ENCODE measurements at places on chromosomes 2 and 18.

GRCh38 chr2:151032741-151033191 is 228.9 kb downstream of the RBM43 start:
- H3K4me1 ChIP-seq: no peaks in the 10 kb centered on the region
- no peak for DNase-seq
- no peak overlapping the region for H3K4me3 ChIP-seq
- no peaks in the 10 kb centered on the region for H3K27me3 ChIP-seq
- H3K36me3 ChIP-seq: no peaks in the 10 kb centered on the region

GRCh38 chr2:8412586-8412985 is 269.3 kb upstream of the ID2 start:
- peak overlapping the region; percentile 45 for H3K27ac ChIP-seq
- H3K27me3 ChIP-seq: no peaks in the 10 kb centered on the region
- no peaks in the 10 kb centered on the region for H3K36me3 ChIP-seq
- no peak overlapping the region for H3K4me3 ChIP-seq
- H3K4me1 ChIP-seq: peaks cover 10% of the 10 kb centered on the region

DNA sequence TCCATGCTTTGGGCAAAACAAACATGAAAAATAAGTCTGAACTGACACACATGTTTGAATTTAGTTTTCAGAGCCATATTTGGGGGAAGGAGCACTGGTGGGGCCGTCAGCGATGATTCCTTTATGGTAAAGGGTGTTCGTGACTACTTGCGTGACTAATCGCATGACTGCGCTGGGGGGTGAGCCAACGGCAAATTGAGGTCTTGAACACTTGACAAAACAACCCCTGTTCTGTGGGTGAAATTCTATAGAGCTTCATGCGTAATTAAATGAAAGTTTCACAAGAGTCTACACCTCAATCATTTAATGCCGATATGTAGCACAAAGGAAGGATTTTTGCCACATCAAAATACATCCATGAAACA is 127.5 kb upstream of the CYP1B1 start:
- H3K4me3 ChIP-seq: no peak overlapping the region
- H3K4me1 ChIP-seq: peaks cover 4% of the 10 kb centered on the region
- no peaks in the 10 kb centered on the region for H3K36me3 ChIP-seq

DNA sequence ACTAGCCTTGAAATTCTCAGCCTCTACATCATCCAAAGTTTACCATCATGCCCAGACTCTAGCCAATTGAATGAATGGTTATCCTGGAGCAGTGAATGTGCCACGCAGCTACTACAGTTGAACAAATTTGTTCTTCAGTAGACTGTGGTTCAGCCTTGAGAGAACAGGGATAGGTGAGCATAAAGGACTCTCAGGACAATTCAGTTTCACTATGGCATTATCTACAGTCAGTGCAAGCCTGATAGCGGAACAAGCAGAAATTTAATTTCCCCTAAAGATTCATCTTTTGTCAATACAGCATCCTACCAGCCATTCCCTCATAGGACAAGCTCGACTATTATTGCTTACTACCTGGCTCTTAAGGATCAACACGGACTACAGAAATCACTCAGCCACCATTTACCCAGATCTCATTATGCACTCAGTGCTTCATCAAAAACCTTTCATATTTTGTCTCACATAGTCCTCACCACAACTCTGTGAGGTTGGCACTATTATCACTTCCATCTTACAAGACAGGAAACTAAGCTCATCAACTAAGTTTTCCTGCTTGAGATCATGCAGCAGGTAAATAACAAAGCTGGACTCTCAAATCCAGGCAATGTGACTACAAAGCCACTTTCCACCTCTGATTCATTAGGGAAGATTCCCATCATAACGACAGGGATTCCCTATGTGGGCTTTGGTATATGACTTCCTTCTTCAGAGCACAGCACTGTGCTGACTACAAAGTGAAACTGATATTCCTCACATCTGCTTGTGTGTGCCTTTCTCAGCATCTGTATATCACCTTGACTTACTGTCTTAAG is 181.5 kb upstream of the ACVR2A start:
- no peaks in the 10 kb centered on the region for H3K27me3 ChIP-seq
- H3K4me3 ChIP-seq: no peak overlapping the region
- DNase-seq: no peak
- H3K36me3 ChIP-seq: no peaks in the 10 kb centered on the region

GRCh38 chr18:13214609-13215008 is 4.0 kb upstream of the LDLRAD4 start:
- no peaks in the 10 kb centered on the region for H3K36me3 ChIP-seq
- H3K27ac ChIP-seq: no peak overlapping the region
- no peak for DNase-seq
- no peak overlapping the region for H3K4me3 ChIP-seq

- no peak overlapping the region for H3K4me3 ChIP-seq
- no peaks in the 10 kb centered on the region for H3K4me1 ChIP-seq
- H3K27me3 ChIP-seq: no peaks in the 10 kb centered on the region
- H3K27ac ChIP-seq: no peak overlapping the region
- no peak for DNase-seq
Measured at GRCh38 chr2:64562148-64562784, 38.1 kb downstream of the AFTPH start.

- no peaks in the 10 kb centered on the region for H3K36me3 ChIP-seq
- no peak overlapping the region for H3K4me3 ChIP-seq
- no peaks in the 10 kb centered on the region for H3K4me1 ChIP-seq
- DNase-seq: no peak
- H3K27ac ChIP-seq: no peak overlapping the region
Measured at GRCh38 chr2:63486861-63487290, 101.4 kb downstream of the WDPCP start.

- H3K27me3 ChIP-seq: no peaks in the 10 kb centered on the region
- no peak overlapping the region for H3K27ac ChIP-seq
- peaks cover 7% of the 10 kb centered on the region for H3K4me1 ChIP-seq
- no peak overlapping the region for H3K4me3 ChIP-seq
- DNase-seq: no peak
Measured at GRCh38 chr2:41867553-41867952, 180.3 kb upstream of the PKDCC start.

- no peak overlapping the region for H3K27ac ChIP-seq
- H3K36me3 ChIP-seq: no peaks in the 10 kb centered on the region
- no peak overlapping the region for H3K4me3 ChIP-seq
- H3K27me3 ChIP-seq: no peaks in the 10 kb centered on the region
- DNase-seq: peak; percentile 30
Measured at GRCh38 chr18:68660354-68661183, 54.3 kb downstream of the TMX3 start.
